Thoracic aorta (tissue), 2 donors: ENCODE measurements at places on chromosomes 16 and 17. TPM values are rescaled to one million over a fixed set of nuclear protein-coding genes. Genes with fewer than 3 reads are reported as not detected.

The ASPA gene
- 2.6 TPM for total RNA-seq

GRCh38 chr17:78714534-78714933 lies 67.5 kb downstream of the CYTH1 start:
- H3K27me3 ChIP-seq: no peaks in the 10 kb centered on the region
- H3K27ac ChIP-seq: no peak overlapping the region
- no peak for DNase-seq

DNA sequence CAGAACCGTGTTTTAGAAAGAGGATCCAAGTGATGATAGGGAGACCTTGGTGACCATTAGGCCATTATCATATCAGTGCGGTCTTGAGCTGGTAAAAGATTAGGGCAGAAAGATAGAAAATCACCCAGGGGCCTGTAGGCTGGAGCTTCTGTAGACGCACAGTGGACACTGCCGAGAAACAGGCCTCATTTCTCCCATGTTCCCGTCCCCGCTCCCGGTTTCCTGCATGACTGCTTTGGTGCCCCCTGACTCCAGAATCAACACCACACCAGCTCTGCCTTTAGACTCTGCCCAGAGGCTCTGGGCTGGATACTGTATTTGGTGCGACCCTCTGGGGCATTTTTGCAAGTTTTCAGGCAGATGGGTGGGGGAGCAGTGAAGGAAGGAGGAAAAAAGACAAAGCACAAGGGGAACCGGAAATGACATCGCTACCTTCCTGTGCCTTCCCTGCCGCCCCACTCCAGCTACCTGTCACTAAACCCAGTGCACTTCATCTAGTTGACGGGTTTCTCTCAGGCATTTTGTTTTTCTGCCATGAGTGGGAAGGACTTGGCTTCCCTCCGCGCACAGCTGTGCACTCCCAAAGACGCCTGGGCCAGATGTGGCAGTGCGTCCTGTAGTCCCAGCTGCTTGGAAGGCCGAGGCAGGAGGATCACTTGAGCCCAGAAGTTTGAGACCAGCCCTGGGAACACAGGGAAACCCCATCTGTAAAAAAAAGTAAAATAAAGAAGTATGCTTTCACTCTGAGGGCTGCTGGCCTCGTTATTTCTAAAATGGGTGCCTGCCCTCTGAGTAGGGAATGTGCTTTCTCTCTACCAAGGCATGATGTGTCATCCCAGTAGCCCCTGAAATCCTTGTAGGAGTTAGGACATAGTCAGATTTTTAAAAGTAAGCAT lies 214.1 kb downstream of the RPTOR start:
- H3K27me3 ChIP-seq: no peaks in the 10 kb centered on the region
- no peaks in the 10 kb centered on the region for H3K36me3 ChIP-seq
- H3K4me3 ChIP-seq: no peak overlapping the region

DNA sequence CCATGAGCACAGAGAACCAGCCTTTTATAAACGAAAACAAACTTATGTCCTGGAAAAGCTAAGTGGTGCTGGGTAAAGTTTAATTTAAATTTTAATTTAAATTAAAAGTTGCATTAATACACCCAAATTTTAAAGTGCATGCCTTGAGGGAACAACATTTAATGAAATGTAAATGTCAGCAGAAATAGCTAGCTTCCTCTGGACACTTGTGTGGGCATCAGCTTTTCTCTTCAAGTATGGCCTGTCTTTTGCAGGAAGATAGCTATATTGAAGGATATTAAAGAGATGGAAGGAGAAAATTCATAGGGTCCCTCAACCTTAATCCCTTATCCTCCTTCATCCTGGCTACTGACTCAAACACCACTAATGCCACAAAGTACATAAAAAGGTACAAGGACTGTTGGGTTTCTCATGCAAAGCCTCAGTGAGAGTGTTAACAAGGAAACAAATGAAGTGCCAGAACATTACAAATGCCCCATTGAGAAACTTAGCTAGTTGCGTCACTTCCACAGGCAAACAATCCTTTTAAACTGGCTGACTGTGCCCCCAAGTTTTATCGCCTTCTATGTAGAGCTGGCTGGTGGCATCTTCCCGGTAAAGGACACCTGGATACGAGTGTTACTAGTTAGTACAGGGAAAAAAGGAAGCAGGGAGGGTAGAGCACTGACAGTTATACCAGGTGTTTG lies 14.1 kb downstream of the PHF12 start:
- H3K4me1 ChIP-seq: peaks cover 57% of the 10 kb centered on the region
- H3K27me3 ChIP-seq: no peaks in the 10 kb centered on the region
- H3K27ac ChIP-seq: peak overlapping the region; percentile 36
- no peak overlapping the region for H3K4me3 ChIP-seq

- no peak overlapping the region for H3K27ac ChIP-seq
- no peak for DNase-seq
- H3K36me3 ChIP-seq: no peaks in the 10 kb centered on the region
- no peaks in the 10 kb centered on the region for H3K4me1 ChIP-seq
- no peak overlapping the region for H3K4me3 ChIP-seq
Observed at GRCh38 chr17:14833201-14833785, 431.8 kb downstream of the PMP22 start.

- no peak for DNase-seq
- H3K4me1 ChIP-seq: peaks cover 2% of the 10 kb centered on the region
- H3K4me3 ChIP-seq: no peak overlapping the region
- no peak overlapping the region for H3K27ac ChIP-seq
Observed at GRCh38 chr16:55443434-55444346, 35.3 kb upstream of the MMP2 start.
